ENCODE measurements at places on chromosomes 1 and 21.
A peak's percentile ranks its signal among the peaks of the same experiment; 100 is the strongest.

- DNase-seq: peak; percentile 33
These were observed 10.7 kb upstream of the RGS16 start for GRCh38 chr1:182614796-182615454.

- peak; percentile 63 for DNase-seq
These were observed 477.6 kb downstream of the NPHP4 start for GRCh38 chr1:5514527-5515183.

GRCh38 chr1:231264642-231265041 is 23.6 kb downstream of the GNPAT start:
- DNase-seq: no peak

GRCh38 chr1:243917177-243917862 is 67.3 kb upstream of the AKT3 start:
- DNase-seq: no peak

DNA sequence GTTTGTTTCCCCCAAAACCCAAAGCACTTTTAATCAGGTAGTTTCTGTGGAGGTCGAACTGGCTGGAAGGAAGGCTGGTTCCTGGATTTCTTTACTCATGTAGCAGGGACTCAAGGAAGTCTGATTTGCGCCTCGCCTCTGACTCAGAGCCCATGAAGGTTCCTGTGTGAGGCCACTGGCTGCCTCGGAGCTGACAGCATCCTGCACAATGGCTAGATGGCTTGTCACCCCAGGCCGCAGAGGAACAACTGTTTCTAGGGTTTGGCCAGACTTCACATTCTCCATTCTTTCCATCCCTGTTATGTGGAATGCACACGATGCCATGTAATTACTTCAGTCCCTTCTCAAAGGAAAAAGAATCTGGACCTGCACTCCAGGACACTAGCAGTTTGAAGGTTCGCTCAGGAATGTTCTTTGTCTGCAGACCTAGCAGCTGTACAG is 39.1 kb upstream of the PRSS38 start:
- no peak for DNase-seq

DNA sequence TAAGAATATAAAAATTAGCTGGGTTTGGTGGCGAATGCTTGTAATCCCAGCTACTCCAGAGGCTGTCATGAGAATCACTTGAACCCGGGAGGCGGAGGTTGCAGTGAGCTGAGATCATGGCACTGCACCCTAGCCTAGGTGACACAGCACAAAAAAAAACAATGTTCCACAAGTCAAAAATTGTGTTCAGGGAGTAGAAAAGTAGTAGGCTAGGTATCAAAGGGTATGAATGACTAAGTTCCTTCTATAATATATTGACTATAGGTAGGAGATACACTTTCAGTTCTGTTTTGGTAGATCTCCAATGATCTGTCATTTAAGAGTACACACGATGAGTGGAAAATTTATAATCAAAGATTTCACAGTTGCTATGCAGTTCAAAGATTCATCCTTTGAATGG is 16.7 kb downstream of the USP48 start:
- DNase-seq: no peak

DNA sequence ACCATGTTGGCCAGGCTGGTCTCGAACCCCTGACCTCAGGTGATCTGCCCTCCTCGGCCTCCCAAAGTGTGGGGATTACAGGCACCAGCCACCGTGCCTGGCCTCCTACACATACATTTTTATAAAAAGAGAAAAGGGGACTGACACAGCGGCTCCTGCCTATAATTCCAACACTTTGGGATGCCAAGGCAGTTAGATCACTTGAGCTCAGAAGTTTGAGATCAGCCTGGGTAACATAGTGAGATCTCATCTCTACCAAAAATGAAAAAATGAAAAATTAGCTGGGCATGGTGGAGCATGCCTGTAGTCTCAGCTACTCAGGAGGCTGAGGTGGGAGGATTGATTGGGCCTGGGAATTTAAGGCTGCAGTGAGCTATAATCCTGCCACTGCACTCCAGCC is 23.4 kb downstream of the ZNF281 start:
- no peak for DNase-seq

GRCh38 chr21:45320261-45321025 is 32.7 kb upstream of the POFUT2 start:
- DNase-seq: no peak

DNA sequence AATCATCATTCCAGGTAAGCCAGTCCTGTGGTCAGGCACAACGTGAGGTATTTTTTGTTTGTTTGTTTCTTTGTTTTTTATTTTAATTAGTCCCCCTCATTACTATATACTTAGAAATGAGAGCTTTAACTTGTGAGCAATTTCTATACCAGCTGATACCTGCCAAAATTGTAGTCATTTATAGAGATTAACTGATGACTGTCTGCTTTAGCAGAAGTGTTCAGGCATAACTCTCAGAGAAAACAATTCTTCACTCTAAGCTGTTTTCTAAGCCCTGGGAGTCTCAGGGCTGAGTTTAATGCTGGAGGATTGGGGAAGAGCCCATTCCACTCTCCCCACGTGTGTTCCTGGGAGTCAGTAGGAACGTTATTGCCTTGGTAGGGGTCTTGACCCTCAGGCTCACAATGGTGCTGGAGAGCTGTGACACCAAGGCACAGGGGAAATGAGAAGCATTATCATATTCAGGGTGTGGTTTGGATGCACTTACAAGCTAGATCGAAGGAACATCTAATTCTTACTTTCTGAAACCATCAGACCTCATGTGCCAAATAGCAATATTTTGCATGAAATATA is 168.2 kb downstream of the CLIC6 start:
- DNase-seq: no peak

Data from activated T-cell treated with anti-CD3 and anti-CD28 coated beads for 24 hours (primary cell).